A549 treated with dexamethasone at 1 μM for 4 hours (cell line): ENCODE measurements at places on chromosomes 7 and 10. TPM values are rescaled to one million over a fixed set of nuclear protein-coding genes. Genes with fewer than 3 reads are reported as not detected.

The SOSTDC1 gene
- not detected in 5 replicates for total RNA-seq

The PILRA gene
- total RNA-seq = 3.0 to 5.8 TPM (median 5.0 TPM) in 5 replicates

The GNAT3 gene
- total RNA-seq = not detected in 5 replicates

The NKX2-3 gene
- 0.05 TPM in 2 of 5 replicates, not detected in the others for total RNA-seq

The TMEM273 gene
- not detected in 5 replicates for total RNA-seq

The CYP2E1 gene
- 0.11 to 0.18 TPM (median 0.17 TPM) in 5 replicates for total RNA-seq

The GDF2 gene
- not detected in 5 replicates for total RNA-seq
